ENCODE measurements at places on chromosomes 7 and 10.

- DNase-seq, result no peak
Measured at GRCh38 chr7:90955641-90956207, 308.5 kb upstream of the FZD1 start.

DNA sequence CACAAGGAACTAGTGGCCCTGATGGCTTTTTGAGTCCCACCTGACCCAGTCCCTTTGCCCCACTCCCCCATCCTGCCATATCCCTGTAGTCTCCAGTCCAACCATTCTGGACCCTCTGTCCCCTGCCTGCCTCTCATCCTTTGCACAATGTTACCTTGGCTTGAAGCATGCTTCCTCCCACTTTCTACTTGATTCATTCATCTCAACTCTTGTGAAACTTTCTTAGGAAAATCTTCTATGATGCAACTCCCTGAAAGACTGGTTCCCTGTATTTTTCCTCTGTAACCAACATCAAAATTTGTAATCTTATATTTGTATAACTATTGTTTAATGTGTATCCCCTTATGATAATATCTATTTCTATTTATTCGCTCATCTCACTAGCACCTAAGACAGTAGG is 151.5 kb downstream of the LRRTM3 start:
- DNase-seq, result no peak

GRCh38 chr10:128751284-128751683 is 625.1 kb upstream of the MKI67 start:
- DNase-seq, result no peak

GRCh38 chr10:74888962-74889661 is 62.7 kb downstream of the KAT6B start:
- DNase-seq, result no peak
